ENCODE measurements at places on chromosomes 2 and 18.

DNA sequence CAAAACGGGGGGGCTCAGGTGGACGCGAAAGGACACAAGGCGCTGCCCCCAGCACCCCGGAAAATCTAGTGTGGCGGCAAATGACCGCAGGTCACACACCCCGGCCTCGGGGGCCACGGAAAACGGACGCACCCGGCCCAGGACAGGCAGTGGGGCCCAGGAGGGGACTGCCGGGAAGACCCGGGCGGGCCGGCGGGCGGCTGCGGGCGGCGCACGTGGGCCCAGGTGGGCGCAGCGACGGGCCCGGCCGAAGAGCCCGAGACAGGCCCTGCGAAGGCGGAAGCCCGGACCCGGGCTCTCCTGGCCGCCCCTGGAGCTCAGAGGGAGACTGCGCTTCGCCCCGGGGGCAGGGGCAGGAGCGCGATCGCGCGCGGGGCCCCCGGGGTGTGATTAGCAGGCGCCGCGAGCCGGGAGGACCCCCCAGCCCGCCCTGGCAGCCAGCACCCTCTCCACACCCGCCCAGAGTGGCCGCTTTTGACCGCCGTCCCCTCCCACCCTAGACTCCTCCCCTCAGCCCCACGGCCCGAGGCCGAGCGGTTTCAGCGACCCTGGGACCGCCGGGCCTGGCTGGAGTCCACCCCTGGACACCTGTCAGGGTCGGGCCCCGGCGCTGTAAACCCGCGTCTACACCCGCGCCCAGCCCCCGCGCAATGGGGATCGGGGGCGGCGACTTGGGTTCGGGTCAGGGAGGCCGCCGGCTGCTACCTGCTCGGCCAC lies 773 bp downstream of the MBP start:
- DNase-seq, result no peak

DNA sequence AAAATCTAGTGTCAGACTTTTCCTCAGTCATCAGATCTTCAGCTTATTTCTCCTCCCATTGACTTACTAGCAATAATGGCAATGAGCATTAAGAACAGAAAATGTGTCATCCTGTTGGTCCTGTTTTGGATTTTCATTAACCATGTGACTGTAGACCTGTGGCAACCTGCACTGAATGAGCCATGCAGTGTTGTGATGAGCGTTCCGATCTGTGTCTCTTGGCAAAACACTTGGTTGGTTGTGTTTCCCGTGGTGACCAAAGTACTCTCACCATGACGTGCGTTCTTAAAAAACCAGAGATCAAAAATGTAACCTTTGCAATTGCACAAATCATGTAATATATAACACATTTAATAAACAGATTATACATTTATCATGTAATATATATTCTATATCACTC lies 138.6 kb downstream of the MAP3K20 start:
- no peak for DNase-seq

DNA sequence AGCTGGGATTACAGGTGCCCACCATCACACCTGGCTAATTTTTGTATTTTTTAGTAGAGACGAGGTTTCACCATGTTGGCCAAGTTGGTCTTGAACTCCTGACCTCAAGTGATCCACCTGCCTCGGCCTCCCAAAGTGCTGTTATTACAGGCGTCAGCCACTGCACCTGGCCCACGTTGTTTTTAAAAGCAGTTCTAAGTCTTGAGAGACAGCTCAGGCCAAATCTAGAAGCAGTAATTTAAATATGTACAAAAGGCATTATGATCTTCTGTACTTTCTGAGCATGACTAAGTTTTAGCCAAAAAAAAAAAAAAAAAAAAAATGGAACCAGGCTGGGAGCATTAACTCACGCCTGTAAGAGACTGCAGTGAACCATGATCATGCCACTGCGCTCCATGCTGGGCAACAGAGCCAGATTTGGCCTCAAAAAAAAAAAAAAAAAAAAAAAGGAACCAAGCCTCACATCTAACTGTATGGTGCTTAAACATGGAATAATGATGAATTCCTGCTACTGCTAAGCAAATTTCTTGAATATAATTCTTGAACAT lies 4.0 kb downstream of the ABHD3 start:
- DNase-seq, result no peak

DNA sequence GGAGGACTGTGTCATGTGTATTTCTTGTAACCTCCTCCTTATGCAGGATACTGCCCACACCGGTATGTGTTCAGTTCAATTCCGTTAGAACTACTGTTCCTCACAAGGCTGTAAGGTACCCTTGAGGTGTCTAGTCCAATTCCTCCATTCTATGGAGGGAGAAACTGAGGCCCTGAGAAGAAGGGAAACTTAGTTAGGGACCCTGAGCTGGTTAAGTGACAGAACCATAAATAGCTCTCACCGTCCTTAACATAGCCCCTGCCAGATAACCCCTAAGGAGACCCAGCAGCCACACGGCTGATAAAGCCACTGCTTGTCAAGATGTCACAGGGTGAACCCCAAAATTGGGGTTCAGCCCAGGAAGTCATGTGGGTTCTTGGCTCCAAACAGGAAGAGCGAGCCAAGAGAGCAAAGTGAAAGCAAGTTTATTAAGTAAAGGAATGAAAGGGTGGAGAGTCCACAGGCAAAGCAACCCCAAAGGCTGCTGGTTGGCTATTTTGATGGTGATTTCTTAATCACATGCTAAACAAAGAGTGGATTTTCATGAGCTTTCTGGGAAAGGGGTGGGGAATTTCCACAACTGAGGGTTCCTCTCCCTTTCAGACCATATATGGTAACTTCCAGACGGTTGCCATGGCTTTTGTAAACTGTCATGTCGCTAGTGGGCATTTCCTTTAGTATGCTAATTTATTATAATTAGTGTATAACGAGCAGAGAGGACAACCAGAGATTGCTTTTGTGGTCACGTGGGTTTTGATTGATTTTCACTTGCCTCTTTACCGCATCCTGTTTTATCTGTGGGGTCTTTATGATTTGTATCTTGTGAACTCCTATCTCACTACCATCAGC lies 83.4 kb upstream of the RTN4 start:
- peak; percentile 68 for DNase-seq

- DNase-seq, result no peak
Measured at GRCh38 chr18:12837747-12838146, 46.3 kb downstream of the PTPN2 start.

DNA sequence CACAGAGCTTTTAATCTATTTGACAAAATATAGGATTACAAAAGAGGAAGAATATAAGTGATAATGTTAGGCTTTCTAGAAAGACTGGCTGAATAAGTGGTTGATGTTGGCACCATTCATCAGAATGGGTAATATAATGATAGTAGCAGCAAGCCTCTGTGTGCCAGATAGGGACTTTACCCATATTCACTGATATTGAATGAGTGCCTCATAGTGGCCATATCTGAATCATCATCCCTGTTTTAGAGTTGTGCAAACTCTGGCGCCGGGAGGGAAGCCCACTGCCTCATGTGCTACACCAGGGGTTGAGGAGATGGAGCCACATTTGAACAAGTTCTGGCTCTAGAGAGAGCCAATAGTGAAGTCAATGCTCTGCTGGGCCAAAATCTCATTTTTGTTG lies 368.7 kb upstream of the CRIM1 start:
- DNase-seq, result no peak

- peak; percentile 26 for DNase-seq
Measured at GRCh38 chr2:43178602-43179542, 47.5 kb downstream of the ZFP36L2 start.

DNA sequence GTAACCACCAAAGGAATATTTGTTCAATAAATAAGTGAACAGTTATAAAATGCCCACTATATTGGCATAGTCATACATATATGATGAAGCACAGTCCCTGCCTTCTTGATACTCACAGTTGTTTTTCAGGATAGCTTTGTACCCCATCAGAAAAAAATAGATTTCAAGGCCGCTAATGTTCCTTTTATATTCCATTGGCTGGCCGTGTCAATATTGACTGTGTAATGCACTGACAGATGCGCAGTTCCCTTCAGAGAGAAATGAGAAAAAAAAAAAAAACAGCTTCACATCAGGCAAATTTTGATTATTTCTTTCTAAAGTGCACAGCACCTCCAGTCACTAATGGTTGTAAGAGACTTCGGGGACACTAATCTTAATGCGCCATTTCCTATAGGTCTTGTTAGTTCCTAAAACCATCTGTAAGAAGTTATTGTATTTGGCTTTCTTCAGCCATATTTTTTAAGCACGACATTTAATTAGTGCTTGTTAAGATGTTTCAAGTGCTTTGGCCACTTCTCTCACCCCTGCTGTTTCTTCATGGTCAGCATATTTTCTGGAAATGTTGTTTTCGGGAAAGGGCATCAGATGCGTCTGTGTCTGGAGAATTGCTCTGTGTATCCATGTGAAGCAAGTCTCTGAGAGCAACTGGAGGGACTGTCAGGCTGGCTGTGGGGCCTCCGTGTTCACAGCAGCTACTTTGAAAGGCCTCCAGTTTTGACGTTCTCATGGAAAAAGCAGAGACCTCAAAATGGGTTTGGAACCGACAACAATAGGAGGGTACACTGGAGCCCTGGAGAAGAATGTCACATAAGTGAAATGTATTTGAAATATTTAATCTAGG lies 378.3 kb downstream of the MTX2 start:
- no peak for DNase-seq

DNA sequence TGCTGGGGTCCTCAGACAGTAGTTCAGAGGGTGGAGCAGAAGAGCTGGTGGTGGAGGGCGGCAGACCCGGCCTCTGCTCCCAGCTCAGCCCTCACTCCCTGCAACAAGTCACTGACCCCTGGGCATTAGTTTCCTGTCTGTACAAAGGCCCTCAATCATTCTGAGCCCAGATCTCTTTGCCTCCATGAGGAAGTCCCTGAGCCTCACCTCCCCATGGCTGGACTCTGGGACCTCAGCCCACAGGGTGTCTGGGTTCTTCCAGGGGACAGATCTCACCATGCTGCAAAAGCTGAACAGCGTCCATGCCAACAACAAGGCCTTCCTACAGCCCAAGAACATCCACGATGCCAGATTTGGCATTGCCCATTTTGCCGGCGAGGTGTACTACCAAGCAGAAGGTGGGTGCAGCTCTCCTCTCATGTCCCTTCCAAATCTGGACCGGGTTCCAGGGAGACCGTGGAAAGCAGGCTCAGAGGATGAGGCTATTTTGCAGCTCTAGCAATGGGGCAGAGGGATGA lies 49.1 kb downstream of the MYO7B start:
- DNase-seq, result no peak

DNA sequence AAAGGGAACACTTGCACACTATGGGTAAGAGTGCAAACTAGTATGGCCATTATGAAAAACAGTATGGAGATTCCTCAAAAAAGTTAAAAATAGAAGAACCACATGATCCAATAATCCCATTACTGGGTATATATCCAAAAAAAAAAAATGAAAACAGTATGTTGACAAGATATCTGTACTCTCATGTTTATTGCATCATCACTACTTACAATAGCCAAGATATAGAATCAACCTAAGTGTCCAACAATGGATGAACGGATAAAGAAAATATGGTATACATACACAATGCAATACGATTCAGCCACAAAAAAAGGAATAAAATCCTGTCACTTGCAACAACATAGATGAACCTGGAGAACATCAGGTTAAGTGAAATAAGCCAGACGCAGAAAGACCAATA lies 73.3 kb downstream of the LOXHD1 start:
- DNase-seq, result no peak

DNA sequence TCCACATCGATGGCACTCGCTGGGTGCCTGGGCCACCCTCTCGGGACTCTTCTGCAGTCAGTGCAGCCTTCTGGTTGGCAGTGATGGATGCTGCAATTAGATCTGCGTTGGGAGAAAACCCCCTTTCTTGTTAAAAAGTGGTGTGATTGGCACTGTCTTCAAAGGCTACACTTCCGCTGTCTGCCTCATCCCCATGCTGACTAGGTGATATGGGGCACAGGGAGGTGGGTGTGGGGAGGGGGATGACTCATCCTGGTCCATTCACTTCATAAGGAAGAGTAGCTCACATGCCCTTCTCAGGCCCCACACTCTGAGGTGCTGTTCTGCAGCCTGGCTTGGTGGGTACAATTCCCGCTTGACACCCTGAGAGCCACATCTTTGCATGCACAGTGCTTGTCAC lies 77.4 kb downstream of the THNSL2 start:
- DNase-seq, result no peak

- DNase-seq, result no peak
Measured at GRCh38 chr18:35875566-35875965, 96.9 kb upstream of the RMP24 start.

DNA sequence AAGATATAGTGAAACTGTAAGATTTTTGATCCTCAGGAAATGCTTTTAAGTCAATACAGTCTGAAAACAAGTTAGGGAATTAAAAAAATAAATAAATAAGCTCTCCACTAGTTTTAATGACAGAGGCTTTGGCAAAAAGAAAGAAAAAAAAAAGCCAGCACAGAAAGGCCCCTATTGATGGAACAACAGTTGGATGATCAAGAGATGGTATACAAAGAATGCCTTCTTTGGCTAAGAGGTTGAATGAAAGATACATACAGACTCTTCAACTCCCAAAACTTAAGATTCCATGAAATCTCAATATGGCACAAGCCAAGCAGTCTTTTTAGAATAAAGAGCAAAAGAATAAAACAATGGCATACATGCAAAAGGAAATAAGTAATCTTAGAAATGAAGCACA lies 64.0 kb upstream of the GALNT5 start:
- no peak for DNase-seq

DNA sequence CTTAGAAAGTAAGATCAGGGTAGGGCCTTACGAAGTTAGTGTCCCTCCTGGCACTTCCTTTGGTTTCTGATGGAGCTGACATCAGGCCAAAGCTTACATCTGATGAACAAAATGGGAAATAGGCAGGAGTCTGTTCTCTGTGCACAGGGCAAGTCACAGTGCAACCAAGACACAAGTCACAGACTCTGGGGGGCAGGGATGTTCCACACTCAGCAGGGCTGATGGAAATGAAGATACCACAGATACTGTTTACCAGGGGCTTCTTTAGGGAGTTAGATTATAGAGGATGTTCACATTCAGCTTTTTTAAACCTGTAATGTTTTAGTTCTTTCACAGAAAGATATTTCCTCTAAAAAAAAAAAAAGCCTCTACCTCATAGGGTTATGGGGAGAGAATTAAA lies 106.2 kb upstream of the EPC2 start:
- DNase-seq, result no peak

DNA sequence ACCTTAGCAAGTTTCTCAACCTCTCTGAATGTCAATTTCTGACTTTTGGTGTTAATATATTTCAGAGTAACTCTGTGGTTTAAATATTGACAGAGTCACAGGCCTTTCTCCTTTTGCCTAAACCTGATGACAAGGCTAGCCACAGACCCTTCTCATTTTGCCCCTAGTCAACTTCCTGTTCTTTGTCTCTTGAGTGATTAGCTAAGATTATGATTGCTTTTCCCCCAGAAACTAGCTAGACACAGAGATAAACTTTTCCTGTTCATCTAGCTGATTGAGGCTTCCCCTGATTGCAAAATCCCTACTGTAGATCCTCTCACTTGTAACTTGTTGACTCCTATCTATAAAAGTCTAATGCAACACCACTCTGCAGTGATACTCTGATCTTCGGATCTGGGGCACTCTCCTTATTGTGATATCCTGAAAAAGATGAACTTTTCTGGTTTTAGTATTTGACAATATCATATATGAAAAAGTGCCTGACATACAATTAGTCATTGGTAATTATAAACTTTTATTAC lies 241.4 kb downstream of the ZNF385B start:
- no peak for DNase-seq

GRCh38 chr2:185201063-185201462 lies 537.5 kb upstream of the FSIP2 start:
- DNase-seq, result no peak

- no peak for DNase-seq
Measured at GRCh38 chr2:191255756-191256312, 10.6 kb downstream of the MYO1B start.

- DNase-seq, result peak; percentile 75
Measured at GRCh38 chr18:63237881-63238692, 81.5 kb downstream of the BCL2 start.

All from non-pigmented ciliary epithelial cell (primary cell).